ENCODE measurements at places on chromosomes 5 and 9. TPM values are rescaled to one million over a fixed set of nuclear protein-coding genes. Genes with fewer than 3 reads are reported as not detected.

- H3K36me3 ChIP-seq, result no peaks in the 10 kb centered on the region
- DNase-seq, result no peak
- peaks cover 8% of the 10 kb centered on the region for H3K27me3 ChIP-seq
- peaks cover 8% of the 10 kb centered on the region for H3K4me1 ChIP-seq
- H3K4me3 ChIP-seq, result peak overlapping the region; percentile 32
Measured at GRCh38 chr9:130660683-130661450, 3.5 kb upstream of the PRDM12 start.

DNA sequence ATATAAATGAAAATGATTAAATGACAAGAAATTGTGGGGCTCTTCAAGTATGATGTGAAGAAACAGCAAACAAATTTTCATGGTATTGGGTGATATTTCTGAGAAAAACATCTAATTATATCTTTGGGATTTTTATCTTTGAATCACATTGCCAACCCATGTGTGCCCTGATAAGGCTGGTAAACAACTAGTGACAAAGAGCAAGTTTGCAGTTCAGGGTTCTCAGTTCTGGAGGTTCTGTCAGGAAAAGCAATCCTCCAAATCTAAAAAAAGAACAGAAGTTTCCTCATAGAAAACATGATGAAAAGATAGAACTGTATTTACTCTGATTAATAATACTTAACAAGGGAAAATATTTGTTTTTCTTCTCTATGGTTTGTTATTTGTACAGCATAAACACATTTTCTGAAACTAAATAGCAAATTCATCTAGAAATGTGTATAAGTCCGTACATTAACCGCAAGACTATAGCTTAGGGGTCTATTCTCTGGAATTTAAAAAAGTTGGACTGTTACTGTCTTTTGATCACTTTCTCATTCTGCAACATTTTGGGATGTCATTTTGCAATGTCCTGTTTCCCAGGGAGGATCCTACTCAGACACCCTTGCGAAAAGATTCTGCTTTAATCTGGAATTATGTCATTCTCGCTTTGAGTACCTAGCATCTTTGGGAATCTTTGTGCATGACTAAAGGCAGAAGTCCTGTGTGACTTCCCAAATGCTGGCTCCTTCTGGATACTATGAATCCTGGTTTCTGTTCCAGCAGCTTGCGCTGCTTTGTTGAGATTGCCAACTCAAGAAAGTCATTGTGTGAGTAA lies 308.5 kb downstream of the ADGRV1 start:
- H3K36me3 ChIP-seq, result no peaks in the 10 kb centered on the region
- H3K27me3 ChIP-seq, result no peaks in the 10 kb centered on the region
- DNase-seq, result no peak
- H3K27ac ChIP-seq, result no peak overlapping the region

- no peaks in the 10 kb centered on the region for H3K4me1 ChIP-seq
- H3K4me3 ChIP-seq, result no peak overlapping the region
- H3K36me3 ChIP-seq, result no peaks in the 10 kb centered on the region
- H3K27ac ChIP-seq, result no peak overlapping the region
- H3K27me3 ChIP-seq, result no peaks in the 10 kb centered on the region
Measured at GRCh38 chr5:23648656-23649055, 141.2 kb downstream of the PRDM9 start.

GRCh38 chr9:121790841-121791240 lies 139.4 kb downstream of the DAB2IP start:
- no peaks in the 10 kb centered on the region for H3K27me3 ChIP-seq
- no peak overlapping the region for H3K4me3 ChIP-seq
- no peaks in the 10 kb centered on the region for H3K36me3 ChIP-seq

Gene SLC2A8
- 9.4 TPM for total RNA-seq

DNA sequence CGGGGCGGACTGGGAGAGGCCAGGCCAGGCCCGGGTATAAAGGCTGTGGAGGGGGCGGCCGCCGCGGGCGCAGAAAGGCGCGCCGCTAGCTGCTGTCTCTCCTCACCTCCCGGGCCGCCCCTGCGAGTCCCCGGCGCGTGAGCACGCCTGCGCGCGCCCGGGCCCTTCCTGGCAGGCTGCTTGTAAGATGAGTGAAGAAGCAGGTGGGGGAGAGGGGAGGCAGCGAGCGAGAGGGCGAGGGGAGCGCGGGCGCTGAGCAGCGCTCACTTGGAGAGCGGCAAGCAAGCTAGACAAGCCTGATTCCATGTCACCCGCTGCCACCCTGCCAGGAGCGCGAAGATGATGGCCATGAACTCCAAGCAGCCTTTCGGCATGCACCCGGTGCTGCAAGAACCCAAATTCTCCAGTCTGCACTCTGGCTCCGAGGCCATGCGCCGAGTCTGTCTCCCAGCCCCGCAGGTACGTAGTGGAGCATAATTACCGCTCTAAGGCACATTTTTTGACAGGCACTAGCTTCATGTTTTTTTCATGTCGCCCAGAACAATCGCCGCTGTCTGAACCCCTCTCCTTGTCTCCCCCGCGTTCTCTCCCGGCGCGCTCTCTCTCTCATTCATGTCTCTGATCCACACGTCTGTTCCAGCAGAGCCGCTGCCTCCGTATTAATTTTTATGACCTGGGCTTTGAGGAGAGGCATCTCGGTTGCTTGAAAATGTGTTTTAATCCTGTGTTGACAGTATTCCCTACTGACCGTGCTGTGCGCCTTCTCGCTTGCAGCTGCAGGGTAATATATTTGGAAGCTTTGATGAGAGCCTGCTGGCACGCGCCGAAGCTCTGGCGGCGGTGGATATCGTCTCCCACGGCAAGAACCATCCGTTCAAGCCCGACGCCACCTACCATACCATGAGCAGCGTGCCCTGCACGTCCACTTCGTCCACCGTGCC lies at the start of gene POU4F3:
POU4F3 (plus strand) TSS at position 66 of the 941 bp plus-strand sequence; CDS start at position 340, 274 bp downstream.
- H3K27ac ChIP-seq, result no peak within 1 kb of the TSS
- H3K36me3 ChIP-seq, result no peaks in the 10 kb centered on the region
- DNase-seq, result no peak
- no peak within 1 kb of the TSS for H3K4me3 ChIP-seq
- H3K4me1 ChIP-seq, result peaks cover 1% of the 10 kb centered on the region
- H3K27me3 ChIP-seq, result no peaks in the 10 kb centered on the region

Measured in ovary (tissue), 10 donors.